NCI-H748 treated with DMSO at 0.1 percent for 48 hours (cell line): ENCODE measurements at places on chromosomes 7 and 10.

- DNase-seq: no peak
Observed at GRCh38 chr10:82397854-82398253, 522.9 kb downstream of the NRG3 start.

DNA sequence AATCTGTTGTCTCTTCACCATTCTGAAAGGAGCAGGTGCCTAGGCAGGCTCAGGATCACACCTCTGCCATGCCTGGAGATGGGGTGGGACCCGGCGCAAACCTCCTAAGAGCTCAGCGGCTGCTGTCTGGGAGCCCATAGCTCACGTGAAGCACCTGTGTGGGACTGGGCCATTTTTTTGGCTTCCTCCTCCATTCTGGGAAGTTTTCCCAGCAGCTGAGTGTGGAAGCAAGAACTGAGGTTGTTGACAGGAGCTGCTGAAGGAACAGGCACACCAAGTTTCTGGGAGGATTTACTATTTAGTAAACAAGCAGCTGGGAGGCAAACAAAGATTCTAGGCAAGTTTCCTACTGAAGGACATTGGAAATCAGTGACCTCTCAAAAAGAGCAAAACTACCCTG, 77.3 kb downstream of the FAM13C start:
- DNase-seq: no peak

DNA sequence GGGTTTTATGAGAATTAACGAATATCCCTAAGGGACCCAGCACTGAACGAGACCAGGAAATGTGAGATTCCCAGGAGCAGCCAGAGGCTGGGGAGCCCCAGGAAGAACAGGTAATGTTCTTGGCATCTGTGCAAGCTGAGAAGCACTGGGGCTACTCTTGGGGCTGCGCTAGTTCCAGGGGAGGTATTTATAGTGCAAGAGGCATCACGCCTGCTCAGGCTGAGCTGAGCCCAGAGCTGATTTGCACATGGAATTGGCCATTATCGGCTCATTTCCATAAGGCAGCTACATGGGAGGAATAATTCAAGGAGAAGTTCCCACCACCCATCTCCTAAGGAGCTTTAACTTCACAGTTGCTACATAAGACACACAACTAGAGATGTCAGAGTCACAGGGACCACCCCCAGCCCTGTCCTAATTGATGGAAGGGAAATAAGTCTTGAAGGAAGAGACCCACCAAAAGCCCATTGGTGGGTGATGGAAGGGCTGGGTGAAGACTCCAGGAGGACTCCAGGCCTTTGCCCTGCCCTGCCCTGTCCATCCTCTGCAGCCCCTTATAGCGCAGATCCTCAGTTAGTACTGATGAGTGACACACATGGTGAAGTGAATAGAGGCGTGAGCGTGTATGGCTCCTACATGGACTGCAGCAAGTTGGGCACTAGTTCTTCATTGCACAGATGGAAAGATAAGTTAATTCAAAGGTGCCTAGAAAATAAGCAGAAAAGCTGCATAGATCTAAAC, 178.9 kb downstream of the GRID1 start:
- DNase-seq: no peak

GRCh38 chr7:14691034-14691433, 211.5 kb downstream of the DGKB start:
- no peak for DNase-seq

DNA sequence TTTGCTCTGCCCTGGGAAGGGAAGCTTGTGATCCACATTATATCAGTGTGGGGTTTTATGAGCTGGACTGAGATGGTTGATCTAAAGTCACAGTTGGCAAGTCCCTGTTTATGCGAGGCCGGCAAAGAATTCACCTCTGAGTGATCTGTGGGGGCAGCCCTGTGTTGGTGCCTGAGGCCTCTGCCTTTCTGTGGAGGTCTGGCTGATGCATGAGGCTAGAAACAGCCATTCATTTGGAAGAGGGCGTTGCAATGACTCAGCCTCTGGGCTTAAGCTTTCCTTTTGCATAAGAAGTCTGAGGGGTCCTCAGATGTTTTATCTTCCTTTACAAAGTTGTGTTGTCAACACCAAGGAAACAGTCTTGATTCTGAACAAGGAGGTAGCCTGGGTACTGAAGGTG, 126.9 kb downstream of the MGMT start:
- no peak for DNase-seq

GRCh38 chr7:45434167-45434784, 139.9 kb upstream of the ADCY1 start:
- no peak for DNase-seq

- DNase-seq: no peak
Observed at GRCh38 chr7:120547605-120548004, 274.6 kb downstream of the KCND2 start.

DNA sequence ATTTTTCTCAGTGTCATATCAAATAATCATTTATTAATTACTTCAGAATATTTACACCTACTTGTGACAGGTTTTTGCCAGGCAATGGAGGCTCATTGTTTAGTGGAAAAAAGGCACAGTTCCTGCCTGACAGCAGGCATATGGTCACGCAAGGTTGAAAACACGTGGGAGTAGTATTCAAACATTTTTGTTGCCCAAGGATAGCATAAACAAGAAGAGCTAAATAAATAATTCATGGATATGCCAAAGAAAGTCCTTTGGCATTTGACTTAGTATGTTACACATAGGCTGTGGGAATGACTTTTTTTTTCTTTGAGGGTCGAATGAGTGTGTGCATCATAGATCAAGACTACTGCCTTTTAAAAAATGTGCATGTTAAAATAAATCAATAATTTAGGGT, 120.5 kb upstream of the SEMA3E start:
- no peak for DNase-seq
